ENCODE measurements at places on chromosomes 4 and X.

- DNase-seq = no peak
These were observed 343.5 kb upstream of the SMIM31 start for GRCh38 chr4:164410401-164410800.

DNA sequence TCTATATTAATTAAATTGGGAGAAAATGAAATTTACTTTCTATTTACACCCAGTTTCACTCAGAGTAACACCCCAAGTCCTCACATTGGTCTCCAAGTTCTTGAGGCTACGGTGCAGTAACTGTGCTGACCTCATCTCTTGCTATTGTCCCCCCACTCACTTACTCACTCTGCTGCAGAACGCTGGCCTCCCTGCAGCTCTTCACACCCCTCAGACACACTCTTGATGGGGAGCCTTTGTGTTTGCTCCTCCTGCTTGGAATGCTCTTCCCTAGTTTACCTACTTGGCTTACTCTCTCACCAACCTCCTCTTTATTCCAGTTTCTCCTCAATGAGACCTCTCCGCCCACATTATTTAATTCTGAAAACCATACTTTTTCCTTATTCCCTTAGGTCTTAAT lies 22.2 kb upstream of the SPARCL1 start:
- DNase-seq = no peak

DNA sequence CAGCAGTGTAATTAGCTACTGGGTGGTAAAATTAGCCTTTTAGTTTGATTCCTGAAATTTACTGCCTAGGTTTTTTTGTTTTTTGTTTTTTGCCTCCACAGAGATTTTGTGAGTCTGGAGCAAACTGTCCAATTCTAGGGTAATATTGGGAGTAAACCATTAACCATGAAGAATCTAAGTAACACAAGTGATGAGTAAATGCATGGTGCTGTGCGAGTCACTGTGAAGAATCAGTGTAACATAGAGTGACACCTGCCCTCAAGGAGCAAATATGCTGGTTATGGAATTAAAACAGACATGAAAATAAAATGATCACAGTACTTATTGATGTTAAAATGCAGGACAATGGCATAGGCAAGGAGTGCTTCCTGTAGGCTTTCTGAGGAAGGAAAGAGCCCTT lies 60.1 kb downstream of the LRP2BP start:
- no peak for DNase-seq

- no peak for DNase-seq
These were observed 671.7 kb upstream of the NR3C2 start for GRCh38 chr4:149113804-149114430.

DNA sequence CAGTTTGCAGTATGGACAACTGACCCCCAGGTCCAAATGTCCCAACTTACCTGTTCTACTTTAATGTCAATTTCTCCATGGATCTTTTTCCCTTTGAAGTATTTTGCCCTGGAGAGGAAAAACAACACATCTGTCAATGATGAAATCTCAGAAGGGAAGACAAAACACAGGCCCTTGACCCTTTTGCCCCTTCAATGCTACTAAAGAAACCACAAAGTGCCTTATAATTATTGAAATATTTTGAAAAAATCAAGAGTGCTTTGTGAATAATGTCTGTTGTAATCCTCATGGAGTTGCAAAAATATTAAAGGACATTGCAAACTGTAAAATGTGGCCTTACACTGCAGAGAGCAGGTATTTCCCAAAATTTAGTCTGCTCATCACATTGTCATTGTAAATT lies 12.6 kb downstream of the SYN1 start:
- DNase-seq = no peak

- DNase-seq = no peak
These were observed 237.4 kb downstream of the CAMK2D start for GRCh38 chr4:113524096-113524495.

- no peak for DNase-seq
These were observed 42.6 kb downstream of the RGS12 start for GRCh38 chr4:3335385-3335784.

- DNase-seq = no peak
These were observed 89.3 kb downstream of the MAD2L1 start for GRCh38 chr4:119977076-119977940.

- DNase-seq = no peak
These were observed 69.9 kb downstream of the AMELX start for GRCh38 chrX:11363069-11363594.

- no peak for DNase-seq
These were observed 341.3 kb upstream of the KLF3 start for GRCh38 chr4:38322714-38323113.

- DNase-seq = no peak
These were observed 20.0 kb downstream of the EMCN start for GRCh38 chr4:100497791-100498190.

DNA sequence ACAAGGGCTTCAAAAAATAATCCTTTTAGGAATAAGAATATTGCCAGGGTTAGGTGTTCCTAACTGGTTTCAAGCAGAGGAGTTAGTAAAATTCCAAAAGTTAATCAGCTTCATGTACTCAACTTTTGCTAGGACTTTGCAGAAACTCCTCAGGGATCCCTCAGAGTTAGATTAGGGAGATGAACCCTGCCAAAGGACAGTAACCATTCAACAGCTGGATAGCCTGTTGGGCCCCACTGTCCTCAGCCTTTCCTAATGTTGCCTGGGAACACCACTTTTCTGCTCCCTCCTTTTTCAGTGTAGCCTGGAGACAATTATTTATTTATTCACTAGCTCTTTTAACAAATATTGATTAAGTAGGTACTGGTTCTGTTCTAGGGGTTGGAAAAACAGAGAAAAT lies 53.8 kb downstream of the NFKB1 start:
- DNase-seq = no peak

GRCh38 chrX:40012868-40013265 lies 84.9 kb downstream of the BCOR start:
- DNase-seq = no peak

- no peak for DNase-seq
These were observed 81.7 kb upstream of the STOX2 start for GRCh38 chr4:183823434-183823833.

- DNase-seq = no peak
These were observed 176.0 kb downstream of the MGST2 start for GRCh38 chr4:139841464-139842195.

DNA sequence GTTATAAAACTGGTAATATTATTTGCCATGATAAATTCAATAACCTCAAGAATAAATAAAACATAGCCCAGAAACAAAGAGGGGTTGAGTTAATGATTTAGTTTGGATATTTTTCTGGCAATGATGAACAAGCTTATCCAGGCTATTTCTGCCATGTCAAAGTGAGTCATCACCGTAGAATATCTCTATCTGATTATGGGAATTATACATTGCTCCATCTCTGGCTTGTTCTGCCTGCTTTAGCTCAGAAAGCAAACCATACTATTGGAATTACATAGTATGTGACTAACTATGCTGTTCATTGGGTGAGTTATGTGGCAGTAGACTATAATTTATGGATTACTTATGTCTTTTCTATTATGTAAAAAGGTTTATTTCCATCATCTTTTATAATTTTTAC lies 680.1 kb upstream of the AADAT start:
- DNase-seq = no peak

- DNase-seq = peak; percentile 36
These were observed 13.6 kb downstream of the EXOC1 start for GRCh38 chr4:55866973-55867574.

GRCh38 chr4:123913598-123913997 lies 517.0 kb downstream of the SPRY1 start:
- no peak for DNase-seq
